ENCODE measurements at places on chromosomes 2 and 18. TPM values are rescaled to one million over a fixed set of nuclear protein-coding genes. Genes with fewer than 3 reads are reported as not detected.

GNAL gene
- total RNA-seq: 26.7 TPM

HOXD13 gene
- total RNA-seq: not detected

DLGAP1 gene
- total RNA-seq: 24.0 TPM

MRO gene
- 1.1 TPM for total RNA-seq

DNA sequence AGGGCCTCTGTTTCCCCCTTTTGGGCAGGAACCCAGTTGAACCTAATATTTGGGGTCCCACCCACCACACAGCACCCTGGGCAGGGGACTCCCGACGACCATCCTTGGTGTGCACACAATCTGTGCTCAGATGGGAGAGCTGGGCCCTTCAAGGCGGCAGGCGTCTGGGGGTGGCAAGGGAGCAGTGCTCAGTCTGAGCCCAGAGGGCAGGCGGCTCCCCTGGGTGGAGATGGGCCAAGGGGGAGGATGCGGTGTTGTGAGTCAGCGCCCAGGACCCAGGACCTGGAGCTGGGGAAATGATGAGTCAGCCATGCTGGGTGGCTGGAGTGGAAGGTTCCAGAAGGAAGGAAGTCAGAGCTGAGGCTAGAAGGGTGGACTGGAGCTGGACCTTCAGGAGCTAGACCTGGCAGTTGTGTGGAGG, 3.8 kb downstream of the PROM2 start:
- DNase-seq: no peak

DNA sequence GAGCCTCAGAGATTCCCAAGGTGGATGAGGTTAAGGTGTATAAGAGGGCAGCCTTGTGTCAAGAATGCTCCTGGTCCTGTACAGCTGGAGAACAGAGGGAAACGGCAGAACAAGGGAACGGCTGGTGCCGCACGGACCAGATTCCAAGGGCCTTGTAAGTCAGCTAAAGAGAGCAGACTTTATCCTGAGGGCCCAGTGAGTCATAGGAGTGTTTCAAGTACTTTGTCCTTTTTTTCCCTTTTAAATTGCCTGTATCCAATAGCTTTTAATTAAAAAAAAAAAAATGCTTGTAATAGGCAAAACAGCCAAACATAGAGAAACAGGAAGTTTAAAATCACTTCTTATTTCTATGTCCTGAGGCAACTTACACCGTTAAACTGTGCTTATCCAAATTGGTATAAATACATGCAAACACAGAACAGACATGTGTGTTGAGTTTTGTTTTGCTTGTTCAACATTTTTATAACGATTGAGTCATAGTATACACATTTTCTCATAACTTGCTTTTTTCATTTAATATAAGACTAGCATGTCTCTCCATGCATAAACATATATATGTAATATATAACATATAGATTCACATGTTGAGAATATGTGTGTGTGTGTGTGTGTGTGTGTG, 42.1 kb upstream of the EVA1A start:
- no peak for DNase-seq

DNA sequence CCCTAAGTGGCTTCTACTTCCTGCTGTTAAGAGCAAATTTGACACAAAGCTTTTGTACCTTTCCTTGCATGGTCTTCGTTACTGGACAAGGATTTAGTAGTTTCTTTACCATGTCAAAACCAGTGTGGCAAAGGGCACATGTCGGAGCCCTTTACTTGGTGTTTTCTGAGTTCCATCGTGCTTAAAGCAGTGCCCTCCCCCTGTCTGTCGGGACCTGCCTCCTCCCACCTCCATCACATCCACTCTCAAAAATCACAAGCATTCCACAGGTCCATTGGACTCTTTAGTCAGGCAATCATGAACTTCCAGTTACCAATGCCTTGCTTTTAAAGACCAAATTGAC, 763 bp downstream of the CCDC141 start:
- DNase-seq: no peak

DNA sequence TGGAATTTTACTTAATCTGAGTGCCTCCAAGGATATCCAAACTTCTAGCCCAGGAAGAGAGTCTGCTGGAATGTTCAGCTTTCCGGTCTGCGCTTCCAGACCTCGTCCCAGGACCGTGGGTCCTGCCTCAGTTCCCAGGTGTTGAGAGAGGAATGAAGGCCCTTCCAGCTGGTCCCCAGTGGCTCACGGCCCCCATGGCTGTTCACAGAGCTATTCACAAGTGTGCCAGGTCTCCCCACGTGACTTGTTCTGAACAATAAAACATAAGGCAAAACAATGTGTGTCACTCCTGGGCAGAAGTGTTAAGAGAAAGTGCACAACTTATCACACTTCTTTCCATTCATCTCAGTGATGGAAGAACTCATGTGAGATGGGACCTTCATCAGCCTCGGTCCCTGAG, 20.1 kb upstream of the TEX51 start:
- no peak for DNase-seq

DNA sequence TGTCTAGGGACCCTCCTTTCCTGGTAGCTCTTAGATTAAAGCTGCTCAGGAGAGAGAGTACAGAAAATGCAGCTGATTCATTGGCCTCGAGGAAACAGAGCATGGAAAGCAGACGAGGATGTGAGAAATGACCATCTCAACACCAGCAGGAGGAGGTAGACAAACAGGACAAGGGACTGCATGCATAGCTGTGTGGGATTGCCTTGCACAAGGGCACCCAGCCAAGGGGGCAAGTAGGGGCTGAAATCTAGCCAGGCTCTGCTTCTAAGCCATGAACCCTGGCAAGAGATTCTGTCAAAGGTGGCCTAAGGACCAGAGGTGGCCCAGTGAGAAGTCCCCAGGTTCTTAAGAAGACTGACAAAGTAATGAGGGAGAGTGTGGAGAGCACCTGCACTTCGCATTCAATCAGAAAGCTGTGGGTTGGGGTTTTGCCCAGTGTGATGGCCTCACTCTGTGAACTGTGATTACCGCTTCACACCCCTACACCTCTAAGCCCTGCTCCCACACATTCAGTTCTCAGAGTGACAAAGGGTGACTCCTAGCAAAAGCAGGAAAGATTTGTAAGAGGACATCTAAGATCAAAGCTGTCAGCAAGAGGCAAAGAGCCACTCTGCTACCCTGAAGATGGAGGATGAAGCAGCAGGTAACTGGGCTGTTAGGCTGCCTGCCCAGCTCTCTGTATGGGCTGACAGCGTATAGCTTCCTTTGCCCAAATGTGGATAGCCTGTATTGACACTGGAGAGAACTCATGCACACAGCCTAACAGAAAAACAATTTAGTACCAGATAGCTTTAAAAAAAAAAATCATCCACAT, 151.3 kb upstream of the PELI1 start:
- no peak for DNase-seq

- DNase-seq: no peak
Observed at GRCh38 chr18:58531236-58531635, 97.7 kb downstream of the ALPK2 start.

DNA sequence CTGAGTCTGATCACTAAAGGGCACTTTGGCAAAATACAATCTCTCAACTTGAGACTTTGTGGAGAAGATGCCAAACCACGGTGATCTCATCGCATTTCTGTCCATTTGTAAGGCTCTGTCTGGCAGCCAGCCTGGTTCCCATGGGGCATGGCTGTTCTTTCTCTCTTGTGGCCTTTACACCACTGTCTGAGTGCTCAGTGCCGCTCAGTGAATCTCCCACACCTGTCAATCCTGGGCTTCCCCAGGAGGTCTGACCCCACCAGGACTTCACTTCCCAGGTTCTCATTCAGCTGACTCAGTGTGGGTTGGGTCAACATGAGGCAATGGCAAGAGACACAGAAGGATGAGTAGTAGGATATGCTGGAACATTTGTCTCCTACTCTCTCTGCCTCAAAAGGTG, 96.8 kb upstream of the TRIB2 start:
- DNase-seq: no peak

- DNase-seq: no peak
Observed at GRCh38 chr2:157990173-157990572, 111.5 kb upstream of the UPP2 start.

- no peak for DNase-seq
Observed at GRCh38 chr2:218015586-218016521, 13.1 kb upstream of the TNS1 start.

- DNase-seq: no peak
Observed at GRCh38 chr18:61245276-61245675, 88.0 kb upstream of the CDH20 start.

- DNase-seq: no peak
Observed at GRCh38 chr18:3604498-3605408, 154.8 kb downstream of the TGIF1 start.
